ENCODE measurements at places on chromosomes 12 and 14. TPM values are rescaled to one million over a fixed set of nuclear protein-coding genes. Genes with fewer than 3 reads are reported as not detected.

The TC2N gene
- total RNA-seq, result 5.7 TPM

The KCNJ8 gene
- 6.5 TPM for total RNA-seq

The GALNT4 gene
- 3.3 TPM for total RNA-seq

The LMNTD1 gene
- 1.2 TPM for total RNA-seq

The LTBP2 gene
- total RNA-seq, result 1.2 TPM

The GPX2 gene
- total RNA-seq, result not detected

The GALNT8 gene
- total RNA-seq, result 57.5 TPM

The OVCH1 gene
- 0.41 TPM for total RNA-seq

The ITGB7 gene
- total RNA-seq, result not detected

The CIDEB gene
- 2.0 TPM for total RNA-seq

DNA sequence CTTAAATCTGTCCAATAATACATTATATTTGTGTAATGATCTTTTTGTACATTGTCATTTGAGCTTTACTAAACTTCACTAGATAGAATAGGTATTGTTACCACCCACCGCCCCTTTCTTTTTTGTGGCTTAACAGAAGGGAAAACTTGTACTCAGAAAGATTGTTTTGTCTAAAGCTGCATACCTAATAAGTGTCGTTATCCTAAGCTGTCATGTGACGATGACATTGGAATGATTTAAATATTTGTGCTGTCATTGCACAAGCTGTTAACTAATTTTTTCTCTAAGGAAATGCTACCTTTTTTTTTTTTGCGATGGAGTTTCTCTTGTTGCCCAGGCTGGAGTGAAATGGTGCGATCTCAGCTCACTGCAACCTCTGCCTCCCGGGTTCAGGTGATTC lies 3.6 kb downstream of the DIP2B start:
- no peak for DNase-seq

GRCh38 chr14:41605550-41606281 lies 960 bp upstream of the LRFN5 start:
- peak; percentile 22 for DNase-seq

DNA sequence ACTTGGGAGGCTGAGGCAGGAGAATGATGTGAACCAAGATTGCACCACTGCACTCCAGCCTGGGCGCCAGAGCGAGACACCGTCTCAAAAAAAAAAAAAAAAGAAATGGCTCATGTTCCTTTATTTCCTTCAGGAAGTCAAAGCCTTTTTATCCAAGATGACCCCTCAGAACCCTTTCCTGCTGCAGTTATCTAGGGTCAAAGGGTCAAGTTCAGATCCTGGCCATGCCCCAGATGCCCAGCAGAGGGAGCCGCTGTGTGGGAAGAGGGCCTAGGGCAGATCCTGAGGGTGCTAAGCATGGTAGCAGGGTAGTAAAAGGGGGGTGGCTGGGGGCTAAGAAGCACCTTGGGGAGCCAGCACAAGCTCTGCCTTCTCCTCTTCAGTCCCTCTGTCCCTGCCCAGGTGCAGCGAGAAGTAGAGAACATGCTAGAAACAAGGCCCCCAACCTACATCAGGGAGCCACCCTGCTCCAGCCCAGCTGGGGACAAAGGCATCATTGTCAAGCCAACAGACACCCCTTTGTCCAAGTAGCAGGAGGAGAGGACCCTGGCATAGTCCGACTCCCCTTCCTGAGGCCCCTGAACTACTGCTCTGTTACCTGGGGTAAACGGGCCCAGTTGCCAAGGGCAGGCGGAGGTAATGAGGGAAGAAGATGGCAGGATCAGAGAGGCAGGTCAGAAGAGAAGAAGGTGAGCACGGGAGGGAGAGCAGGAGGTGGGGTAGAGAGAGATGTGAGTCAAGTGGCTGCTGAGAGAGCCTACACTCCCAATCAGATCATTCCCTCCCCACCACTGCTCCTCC lies 6.5 kb downstream of the NFE2 start:
- DNase-seq, result peak; percentile 69

DNA sequence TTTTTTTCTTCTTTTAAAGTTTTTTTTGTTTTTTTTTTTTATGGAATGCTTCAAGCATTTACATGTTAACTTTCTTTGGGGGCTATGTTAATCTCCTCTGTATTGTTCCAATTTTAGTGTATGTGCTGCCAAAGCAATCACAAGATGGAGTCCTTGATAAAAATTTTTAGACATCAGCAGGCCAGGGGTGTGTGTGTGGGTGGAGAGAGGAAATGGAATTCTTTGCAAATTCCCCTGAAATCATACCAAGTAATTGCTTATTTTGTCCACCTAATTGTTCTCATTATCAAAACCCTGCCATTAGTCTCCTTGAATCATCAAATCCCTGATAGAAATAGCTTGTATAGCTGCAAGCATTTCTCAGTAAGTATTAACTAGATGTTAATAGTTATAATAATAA lies 21.7 kb downstream of the RNF212B start:
- DNase-seq, result no peak

- no peak for DNase-seq
These were observed 25.8 kb upstream of the NCOR2 start for GRCh38 chr12:124593176-124593575.

DNA sequence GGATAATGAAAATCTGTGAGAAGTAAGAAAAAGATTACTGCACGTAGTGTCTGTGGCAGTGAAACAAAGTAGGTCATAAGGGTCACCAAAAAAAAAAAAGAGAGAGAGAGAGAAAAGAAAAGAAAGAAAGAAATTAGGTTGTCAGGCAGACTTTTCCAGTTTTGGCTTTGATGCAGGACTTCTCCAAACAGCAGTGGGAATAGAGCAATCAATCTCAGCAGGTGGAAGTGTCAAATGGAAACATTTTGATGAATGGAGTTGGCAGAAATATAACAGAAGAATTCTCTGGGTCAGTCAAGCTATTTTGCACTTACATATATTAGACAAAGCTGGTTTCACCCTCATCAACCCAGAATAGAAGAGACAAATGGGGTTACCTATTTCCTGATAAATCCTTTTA lies 745.8 kb downstream of the SLC6A15 start:
- no peak for DNase-seq

DNA sequence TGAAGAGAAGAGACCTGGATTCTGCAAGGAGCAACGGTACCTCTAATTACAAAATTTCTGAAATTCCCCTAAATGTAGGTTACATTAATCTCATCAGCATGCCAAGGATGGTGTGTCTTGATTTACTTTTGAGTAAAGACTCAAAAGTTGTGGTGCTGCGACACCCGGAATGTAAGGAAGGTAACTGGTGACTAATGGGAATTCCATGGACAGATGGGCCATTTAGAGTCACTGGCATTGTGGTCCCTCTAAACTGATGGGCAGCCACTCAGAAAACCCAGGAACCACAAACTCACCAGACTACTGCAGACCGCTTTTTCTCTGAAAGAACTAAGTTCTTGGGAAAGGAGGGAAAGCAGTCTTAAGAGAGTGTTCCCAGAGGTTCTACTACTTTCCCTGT lies 32.8 kb downstream of the GRIN2B start:
- DNase-seq, result no peak

- no peak for DNase-seq
These were observed 404.9 kb upstream of the TMPO start for GRCh38 chr12:98110536-98110935.

DNA sequence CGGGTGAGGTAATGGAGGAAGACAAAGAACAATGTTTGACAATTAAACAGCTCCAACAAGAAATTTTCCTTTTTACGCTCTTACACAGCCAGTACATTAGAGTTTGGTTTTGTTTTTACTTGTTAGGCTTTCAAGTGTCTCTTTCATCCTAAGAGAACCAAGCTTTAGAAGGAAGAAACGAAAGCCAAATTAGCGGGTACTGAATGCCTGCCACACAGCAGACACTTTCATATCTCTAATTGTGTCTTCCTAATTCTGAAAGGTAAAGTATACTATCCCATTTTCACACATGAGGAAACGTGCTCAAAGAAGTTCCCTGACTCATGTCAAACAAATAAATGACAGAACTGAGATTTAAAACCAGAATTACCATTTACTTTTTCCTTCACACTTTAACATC lies 65.0 kb downstream of the CDK17 start:
- no peak for DNase-seq

DNA sequence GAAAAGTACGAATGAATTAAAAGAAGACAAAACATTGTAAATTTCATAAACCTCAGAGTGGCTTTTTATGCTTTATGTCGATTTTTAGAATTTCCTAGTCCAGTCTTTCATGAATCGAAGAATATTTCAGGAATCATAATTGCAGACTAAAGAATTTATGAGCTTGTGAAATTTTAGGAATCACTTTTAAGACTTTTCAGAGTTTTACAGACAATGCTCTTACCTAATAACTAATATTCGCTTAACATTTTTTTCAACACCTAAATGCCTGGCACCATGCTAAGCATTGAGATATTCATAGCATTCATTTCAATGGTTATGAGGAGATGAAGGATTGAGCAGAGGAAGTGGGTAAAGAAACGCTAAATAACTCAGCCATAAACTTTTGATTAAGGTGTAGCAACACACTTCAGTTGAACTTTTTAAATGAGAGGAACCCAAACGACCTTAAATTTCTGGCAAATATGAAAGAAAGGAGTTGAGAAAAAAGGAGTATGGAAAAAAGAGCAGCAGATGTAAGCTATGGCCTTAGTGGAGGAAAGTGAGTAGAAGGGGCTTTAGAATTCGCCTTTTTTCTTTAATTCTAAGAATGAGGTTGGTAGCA lies 739 bp upstream of the USP44 start:
- DNase-seq, result no peak

GRCh38 chr14:72947366-72948160 lies 21.3 kb downstream of the DCAF4 start:
- no peak for DNase-seq

DNA sequence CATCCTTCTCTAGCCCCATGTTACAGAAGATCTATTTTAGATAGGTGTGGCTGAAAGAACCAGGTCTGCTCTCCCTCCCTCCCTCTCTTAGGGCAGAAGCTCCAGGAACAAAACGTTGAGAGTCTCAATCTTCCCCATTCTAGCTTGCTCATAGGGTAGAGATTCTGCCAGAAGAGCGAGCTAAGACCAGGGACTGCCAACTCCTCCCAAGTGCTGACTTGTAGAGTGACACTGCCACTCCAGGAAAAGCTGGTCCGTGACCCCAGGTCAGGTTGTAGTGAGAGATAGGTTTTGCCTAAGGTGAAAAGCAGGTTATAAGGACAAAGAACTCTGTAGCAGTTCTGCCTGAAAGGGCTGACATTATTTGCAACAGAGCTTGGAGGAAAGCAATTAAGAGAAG lies 73.4 kb downstream of the INSM2 start:
- DNase-seq, result no peak

DNA sequence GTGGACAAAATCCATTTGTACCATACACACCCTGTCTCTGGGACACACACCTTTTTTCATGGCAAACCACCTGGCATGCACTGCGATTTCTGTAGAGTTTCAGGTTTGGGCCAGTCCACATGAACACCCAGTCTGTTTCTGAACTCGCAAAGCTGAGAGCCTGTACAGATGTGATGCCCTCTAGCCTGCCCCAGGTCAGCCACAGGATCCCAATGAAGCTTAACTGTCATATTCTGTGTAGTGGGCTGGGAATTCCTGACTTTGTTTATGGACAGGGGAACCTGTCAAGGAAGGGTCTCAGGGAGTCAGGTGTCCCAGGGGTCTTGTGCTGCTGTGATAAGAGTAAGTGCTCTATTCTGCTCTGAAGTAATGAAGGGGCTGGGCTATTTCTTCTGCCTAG lies 39.8 kb downstream of the CPM start:
- DNase-seq, result no peak

- DNase-seq, result no peak
These were observed 398 bp upstream of the MSRB3 start for GRCh38 chr12:65277994-65278575.

DNA sequence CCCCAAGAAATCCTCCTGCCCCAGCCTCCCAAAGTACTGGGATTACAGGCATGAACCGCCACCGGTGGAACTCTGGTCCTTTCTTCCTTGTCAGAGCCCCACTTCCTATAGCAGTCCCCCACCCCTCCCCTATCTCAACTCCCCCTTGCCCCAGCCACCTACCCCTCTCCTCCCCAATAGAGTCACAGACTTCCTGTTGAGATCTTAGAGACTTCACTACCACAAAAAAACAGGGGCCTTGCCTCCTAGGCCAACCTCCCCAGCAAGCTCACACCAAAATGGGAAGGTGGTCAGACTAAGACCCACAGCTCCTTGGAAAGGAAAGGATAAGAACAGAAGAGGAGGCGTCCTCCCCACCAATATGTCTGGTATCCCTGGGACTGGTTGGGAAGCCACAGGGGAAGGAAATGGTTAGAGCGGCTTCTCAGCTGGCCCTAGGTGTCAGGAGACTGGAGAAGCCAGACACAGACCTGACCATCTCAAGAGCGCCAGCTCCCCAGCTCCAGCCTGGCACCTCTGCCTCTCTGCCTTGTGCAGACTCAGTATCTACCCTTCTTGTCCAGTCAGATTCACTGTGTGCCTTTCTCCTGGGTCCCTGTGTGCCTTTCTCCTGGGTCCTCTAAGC lies 8.5 kb downstream of the ITGB7 start:
- no peak for DNase-seq

- no peak for DNase-seq
These were observed 75.9 kb downstream of the TNFAIP2 start for GRCh38 chr14:103199124-103199523.

GRCh38 chr14:61409782-61410181 lies 88.4 kb downstream of the PRKCH start:
- DNase-seq, result no peak

DNA sequence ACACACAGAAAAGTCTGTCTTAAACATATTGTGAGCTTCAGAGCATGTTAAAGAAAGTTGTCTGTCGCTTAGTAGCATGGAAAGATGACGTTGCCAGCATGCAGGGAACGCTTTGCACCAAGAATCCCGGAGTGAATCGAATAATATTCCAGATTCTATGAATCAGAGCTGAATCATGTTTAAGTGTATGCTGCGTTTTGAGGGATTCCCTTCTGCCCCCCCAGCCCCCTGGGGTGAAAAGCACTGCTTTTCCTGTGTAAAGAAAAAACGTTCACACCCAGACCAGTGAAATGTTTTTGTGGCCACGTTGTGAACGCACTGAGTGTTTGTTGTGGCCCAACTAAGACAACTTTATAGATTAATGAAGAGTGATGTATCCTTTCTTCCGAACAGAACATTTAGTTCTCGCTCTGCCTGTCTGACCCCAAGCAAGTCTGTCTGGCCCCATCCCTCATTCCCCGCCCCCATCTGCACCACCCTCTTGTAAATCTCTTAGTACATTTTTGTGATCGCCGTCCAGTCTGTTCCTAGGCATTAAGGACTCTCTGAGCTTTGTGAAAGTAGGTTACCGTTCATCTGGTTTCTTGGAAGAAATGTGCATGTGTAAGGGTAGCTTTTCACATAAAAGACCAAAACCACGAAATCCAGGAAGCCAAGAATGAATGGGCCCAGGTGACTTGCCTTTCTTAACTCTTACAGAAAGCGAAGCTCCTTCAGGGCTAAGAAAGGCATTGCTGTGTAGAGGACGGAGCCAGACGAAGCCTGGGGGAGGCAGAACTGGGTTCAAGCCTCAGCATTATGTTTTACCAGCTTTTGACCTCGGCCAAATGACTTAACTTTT lies 103.0 kb downstream of the SAMD4A start:
- no peak for DNase-seq

GRCh38 chr12:124910561-124911478 lies 3.6 kb downstream of the UBC start:
- DNase-seq, result no peak

All from frontal cortex (tissue), 4 donors.